Stimulated activated CD8-positive, alpha-beta memory T cell treated with anti-CD3 and anti-CD28 coated beads, Interleukin-7, amount 100 ng/mL, for 4 hours (primary cell): ENCODE measurements at places on chromosomes 5 and 9.

DNA sequence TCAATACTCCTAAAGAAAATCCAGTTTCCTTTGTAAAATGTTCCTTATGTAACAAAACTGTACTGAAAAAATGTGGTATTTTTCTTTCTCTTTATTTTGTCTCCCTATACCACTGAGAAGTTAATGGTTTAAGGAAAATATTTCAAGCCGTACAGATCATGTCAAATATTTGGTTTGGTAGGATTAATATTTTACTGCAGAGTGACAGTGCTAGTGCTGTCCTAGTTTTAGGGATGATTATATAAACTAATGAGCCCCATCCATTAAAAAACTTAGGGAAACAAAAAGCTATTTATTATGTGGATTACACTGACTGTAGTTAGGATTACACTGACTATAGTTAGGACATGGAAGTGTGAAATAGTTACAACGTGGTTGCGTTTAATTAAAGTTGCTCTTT is 209.1 kb downstream of the CD180 start:
- DNase-seq = no peak

DNA sequence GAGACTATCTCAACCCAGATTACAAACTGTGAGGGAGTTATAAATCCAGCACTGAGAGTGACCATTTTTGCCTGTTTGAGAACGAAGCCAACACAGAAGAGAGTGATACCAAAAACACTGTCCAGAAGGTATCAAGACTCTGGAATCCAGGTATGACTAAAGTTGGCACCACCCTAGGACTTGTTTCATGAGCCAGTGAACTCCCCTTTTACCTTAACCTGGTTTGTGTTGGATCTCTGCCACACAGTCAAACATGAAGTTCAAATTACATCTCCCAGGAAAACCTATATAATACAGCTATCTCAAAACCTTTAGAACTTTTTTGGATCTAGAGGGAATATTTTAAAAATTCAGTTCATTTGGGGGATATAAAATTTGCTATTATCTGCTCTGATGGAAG is 11.4 kb downstream of the ZBTB5 start:
- DNase-seq = no peak

DNA sequence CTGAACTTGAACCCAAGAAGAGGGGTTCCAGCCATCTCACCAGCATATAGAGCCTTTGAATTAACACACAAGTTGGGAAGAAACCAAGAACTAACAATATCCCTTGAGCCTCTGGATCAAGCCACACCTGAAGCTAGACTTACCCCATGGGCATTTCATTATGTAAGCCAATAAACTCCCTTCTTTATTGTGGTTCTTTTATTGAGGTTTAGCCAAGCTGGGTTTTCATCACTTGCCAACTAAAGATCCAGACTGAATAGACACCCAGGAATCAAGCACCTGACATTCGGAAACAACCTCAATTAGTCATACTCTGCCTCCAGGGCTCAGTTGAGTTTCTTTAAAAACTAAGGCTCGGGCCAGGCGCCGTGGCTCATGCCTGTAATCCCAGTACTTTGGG is 226.7 kb downstream of the AGTPBP1 start:
- no peak for DNase-seq

- DNase-seq = no peak
Observed at GRCh38 chr5:34525761-34526160, 130.4 kb upstream of the RAI14 start.

DNA sequence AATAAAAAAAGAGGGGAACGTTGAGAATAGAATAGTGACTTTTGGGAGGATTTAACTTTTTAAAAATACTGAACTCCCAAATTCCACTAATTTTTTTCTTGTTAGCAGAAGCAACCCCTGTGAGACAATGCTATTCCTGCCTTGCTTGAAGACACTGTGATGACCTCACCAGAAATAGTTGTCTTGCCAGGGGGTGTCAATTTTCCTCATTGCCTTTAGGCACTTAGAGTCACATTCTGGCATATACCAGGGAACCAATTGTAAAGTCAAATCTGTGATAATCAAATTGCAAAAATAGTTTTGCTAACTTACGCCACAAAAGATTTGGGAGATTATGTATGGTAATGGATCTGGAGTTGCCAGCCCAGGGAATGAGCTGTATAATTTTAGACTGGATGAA is 42.8 kb upstream of the RPS23 start:
- no peak for DNase-seq

DNA sequence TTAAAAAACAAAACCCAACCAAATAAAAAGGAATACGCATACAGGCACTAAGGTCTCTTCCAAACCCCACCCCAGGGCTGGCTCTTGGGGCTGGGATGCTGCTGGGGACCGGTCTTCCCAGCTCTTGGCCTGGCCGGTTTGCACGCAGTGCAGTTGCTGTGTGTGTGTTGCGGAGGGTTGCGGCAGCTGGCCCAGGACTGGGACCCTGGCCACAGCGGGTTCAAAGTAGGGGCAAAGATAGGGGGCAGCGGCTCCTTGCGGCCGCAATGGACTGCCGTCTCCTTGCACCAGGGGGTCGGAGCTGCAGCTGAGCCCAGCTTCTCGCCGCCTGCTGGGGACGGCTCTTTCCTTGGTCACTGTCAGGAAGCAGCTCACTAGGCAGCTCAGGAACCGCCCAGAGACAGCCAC is 5.0 kb downstream of the DMRT3 start:
- no peak for DNase-seq

GRCh38 chr5:77670526-77670925 is 32.0 kb upstream of the OTP start:
- DNase-seq = no peak

- DNase-seq = no peak
Observed at GRCh38 chr5:35416217-35416988, 186.1 kb upstream of the PRLR start.

- no peak for DNase-seq
Observed at GRCh38 chr5:76805821-76806505, 12.9 kb upstream of the F2RL1 start.

GRCh38 chr9:88339317-88339716 is 48.9 kb upstream of the SPIN1 start:
- no peak for DNase-seq

DNA sequence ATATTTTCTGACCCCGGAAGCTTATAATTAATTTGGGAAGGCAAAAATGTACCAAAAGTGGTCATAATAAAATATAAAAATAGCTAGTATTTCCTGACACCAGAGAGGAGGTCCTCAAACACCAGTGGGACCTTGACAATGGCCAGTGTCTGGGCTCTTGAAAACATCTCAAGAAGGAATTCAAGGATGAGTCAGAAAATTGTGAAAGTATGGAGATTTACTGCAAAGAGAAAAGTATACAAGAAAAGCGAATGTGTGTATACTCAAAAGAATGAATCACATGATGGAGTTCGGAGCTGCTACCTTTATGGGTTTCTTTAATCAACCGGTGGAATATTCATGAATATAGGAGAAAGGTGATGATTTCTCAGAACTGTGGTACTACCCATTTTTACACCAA is 1709.0 kb upstream of the WWC1 start:
- no peak for DNase-seq

DNA sequence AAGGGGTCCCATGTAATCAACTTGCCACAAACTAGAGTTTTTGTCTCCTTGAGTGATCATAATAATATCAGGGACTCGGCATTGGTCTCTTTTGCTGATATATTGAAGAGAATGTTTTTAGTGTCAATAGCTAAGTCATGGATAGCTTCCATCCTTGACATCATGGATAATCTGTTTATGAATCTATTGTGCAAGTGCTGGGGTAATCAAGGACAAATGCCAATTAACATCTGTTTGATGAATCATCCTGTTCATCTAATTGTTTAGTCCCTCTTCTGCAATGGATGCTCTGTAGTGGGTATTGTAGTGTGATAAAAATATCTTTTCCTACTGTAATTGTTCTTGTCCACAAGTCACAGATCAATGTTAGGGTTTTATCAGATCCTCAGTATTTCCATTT is 607.5 kb upstream of the SEMA6A start:
- no peak for DNase-seq

DNA sequence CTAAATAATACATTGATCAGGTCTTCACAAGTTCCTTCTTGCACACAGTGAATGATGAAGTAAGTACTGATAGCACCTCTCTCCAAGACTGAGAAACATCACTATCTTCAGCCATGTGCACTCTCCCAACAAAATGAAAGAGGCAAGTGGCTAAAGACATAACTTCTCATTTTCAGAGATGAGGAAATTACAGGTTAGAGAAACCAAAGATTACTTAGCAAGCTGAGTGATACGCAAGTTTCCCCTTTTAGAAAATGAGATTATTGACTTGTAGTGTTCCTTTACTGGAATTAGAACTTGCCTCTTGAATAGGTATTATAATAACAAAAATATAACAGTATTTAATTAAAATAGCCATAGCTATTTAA is 21.6 kb downstream of the CEMIP2 start:
- DNase-seq = no peak

GRCh38 chr9:101408374-101409078 is 9.9 kb downstream of the ZNF189 start:
- DNase-seq = no peak

- no peak for DNase-seq
Observed at GRCh38 chr5:111781200-111781599, 24.2 kb upstream of the NREP start.

- DNase-seq = no peak
Observed at GRCh38 chr9:30058463-30058862, 2326.0 kb upstream of the ACO1 start.

GRCh38 chr5:117131876-117132275 is 557.3 kb upstream of the SEMA6A start:
- DNase-seq = no peak

GRCh38 chr5:180803181-180804128 is 849 bp upstream of the MGAT1 start:
- DNase-seq = peak; percentile 83

GRCh38 chr5:32487008-32487407 is 42.5 kb upstream of the ZFR start:
- no peak for DNase-seq

- DNase-seq = no peak
Observed at GRCh38 chr5:147558826-147559225, 49.0 kb upstream of the DPYSL3 start.

GRCh38 chr5:76701298-76701697 is 14.6 kb upstream of the F2R start:
- no peak for DNase-seq

GRCh38 chr9:70760228-70760627 is 345.8 kb upstream of the KLF9 start:
- DNase-seq = no peak
